ENCODE measurements at places on chromosomes 4 and X.

- DNase-seq = no peak
Measured at GRCh38 chr4:164748375-164748774, 5.6 kb upstream of the SMIM31 start.

DNA sequence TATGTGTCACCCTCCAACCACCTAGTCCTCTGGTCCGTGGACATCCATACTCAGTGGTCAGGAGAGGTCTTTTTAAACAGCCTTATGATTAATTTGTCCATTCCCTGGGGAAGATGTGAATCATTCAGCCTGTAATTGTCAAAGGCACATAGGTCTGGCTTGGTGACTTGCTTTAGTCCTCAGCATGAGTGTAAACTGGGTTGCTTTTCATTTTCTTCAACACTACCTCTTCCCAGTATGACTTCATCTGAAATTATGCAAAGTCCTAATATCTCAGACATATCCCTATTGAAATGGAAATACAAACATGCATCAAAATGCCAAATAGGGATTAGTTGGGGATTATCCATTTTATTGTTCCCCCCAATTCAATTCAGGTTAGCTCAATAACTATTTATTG lies 208.3 kb upstream of the AMOT start:
- DNase-seq = no peak

DNA sequence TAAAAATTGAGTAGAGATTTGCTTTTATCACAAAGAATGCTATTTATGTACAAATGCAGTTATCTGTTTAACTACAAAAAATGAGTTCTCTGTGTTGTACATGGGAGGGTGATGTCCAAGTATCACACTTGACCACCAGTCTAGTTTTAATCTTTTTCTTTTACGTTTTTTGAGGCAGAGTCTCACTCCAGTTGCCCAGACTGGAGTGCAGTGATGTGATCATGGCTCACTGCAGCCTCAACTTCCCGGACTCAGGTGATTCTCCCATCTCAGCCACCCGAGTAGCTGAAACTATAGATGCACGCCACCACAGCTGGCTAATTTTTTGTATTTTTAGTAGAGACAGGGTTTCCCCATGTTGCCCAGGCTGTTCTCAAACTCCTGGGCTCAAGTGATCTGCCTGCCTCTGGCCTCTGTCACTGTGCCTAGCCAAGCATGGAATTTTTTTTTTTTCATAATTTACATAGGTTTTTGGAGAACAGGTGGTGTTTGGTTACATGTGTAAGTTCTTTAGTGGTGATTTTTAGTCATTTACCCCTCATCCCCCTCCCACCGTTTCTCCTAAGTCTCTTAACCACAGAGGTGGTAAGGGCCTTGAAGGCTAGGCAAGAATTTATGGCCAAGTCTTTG lies 47.9 kb upstream of the RPA4 start:
- DNase-seq = no peak

- DNase-seq = no peak
Measured at GRCh38 chrX:54430519-54430918, 9.7 kb upstream of the TSR2 start.

- DNase-seq = no peak
Measured at GRCh38 chr4:118727360-118727759, 42.2 kb downstream of the METTL14 start.

GRCh38 chrX:51955200-51955599 lies 61.8 kb downstream of the MAGED1 start:
- no peak for DNase-seq

All from left hindlimb (tissue), 1 donor.